Activated naive CD8-positive, alpha-beta T cell treated with anti-CD3 and anti-CD28 coated beads for 36 hours (primary cell): ENCODE measurements at places on chromosomes 12 and 14.
A peak's percentile ranks its signal among the peaks of the same experiment; 100 is the strongest.

- H3K27ac ChIP-seq, result no peak overlapping the region
- H3K36me3 ChIP-seq, result no peaks in the 10 kb centered on the region
- H3K4me3 ChIP-seq, result no peak overlapping the region
- no peak for DNase-seq
- H3K4me1 ChIP-seq, result no peaks in the 10 kb centered on the region
- H3K27me3 ChIP-seq, result no peaks in the 10 kb centered on the region
Measured at GRCh38 chr12:124188561-124189405, 106.1 kb upstream of the RFLNA start.

DNA sequence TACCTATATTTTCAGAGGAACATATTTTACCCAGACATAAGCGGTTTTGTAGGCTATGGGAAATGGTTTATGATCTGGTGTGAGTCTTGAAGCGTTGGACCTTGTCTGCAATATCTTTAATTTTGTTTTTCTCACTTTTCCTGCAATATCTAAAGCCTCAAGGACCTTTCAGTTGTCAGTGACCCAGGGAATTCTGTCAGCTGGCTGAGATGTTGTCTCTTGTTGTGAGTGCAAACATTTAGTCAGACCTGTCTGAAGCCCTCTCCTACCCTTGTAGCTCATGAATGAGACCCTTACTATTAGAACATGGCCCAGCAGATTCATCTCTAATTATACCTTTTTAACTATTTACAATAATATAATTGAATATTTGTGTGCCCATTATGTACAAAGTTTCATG is 53.6 kb downstream of the SPATA7 start:
- H3K27ac ChIP-seq, result no peak overlapping the region
- no peaks in the 10 kb centered on the region for H3K4me1 ChIP-seq
- DNase-seq, result no peak
- H3K4me3 ChIP-seq, result no peak overlapping the region
- H3K27me3 ChIP-seq, result no peaks in the 10 kb centered on the region

- H3K27me3 ChIP-seq, result peaks cover 15% of the 10 kb centered on the region
- H3K36me3 ChIP-seq, result no peaks in the 10 kb centered on the region
- H3K27ac ChIP-seq, result no peak overlapping the region
- DNase-seq, result no peak
- H3K4me1 ChIP-seq, result no peaks in the 10 kb centered on the region
Measured at GRCh38 chr14:96246539-96246847, 9.5 kb upstream of the BDKRB1 start.

DNA sequence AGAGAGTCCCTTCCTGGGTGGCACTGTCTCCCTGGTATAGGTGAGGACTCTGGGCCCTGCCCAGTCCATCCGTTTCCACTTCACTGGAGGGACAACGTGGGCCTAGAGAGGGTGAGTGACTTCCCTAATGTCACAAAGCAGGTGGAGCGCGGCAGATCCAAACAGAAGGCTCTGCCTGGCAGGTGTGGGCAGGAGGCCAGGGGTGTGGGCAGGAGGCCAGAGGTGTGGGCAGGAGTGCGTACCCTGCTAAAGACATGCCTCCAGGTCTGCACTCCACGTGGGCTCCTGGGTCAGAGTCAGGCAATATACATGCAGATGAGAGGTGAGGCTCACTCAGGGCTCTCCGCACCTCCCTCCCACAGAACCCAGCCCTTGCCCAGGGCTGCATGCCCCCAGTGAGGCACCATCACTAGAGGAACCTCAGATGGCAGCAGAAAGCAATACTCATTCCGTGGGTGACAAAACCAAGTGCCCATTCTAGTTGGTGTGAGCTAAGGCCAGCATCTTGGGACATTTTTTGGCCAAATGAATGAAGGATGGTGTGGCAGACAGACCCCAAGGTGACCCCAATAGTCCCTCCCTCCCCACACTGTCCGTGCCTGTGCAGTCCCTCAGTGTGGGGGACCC is 271.6 kb upstream of the RTL1 start:
- H3K27me3 ChIP-seq, result peaks cover 7% of the 10 kb centered on the region
- H3K27ac ChIP-seq, result no peak overlapping the region
- H3K4me1 ChIP-seq, result no peaks in the 10 kb centered on the region
- H3K36me3 ChIP-seq, result no peaks in the 10 kb centered on the region
- DNase-seq, result no peak

DNA sequence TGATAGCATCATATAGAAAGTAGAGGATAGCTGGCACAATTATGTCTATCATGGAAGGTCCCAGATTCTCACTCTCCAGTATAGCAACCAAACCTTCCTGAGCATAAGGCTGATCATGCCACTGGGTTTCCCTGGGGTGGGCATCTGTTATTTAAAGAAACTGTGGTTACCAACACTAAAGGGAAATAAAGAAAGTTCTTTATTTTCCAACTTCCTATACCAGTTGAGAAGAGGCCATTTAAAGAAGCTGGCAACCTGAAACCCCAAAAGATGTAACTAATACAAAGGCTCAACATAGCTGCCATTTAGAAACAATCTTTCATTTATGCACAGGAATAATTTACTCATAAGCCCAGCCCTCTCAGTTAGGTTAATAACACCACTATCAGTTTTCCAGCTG is 3.1 kb downstream of the BCAT1 start:
- no peak overlapping the region for H3K4me3 ChIP-seq
- peaks cover 50% of the 10 kb centered on the region for H3K36me3 ChIP-seq
- peak overlapping the region; percentile 42 for H3K27ac ChIP-seq
- no peak for DNase-seq
- peaks cover 46% of the 10 kb centered on the region for H3K27me3 ChIP-seq

DNA sequence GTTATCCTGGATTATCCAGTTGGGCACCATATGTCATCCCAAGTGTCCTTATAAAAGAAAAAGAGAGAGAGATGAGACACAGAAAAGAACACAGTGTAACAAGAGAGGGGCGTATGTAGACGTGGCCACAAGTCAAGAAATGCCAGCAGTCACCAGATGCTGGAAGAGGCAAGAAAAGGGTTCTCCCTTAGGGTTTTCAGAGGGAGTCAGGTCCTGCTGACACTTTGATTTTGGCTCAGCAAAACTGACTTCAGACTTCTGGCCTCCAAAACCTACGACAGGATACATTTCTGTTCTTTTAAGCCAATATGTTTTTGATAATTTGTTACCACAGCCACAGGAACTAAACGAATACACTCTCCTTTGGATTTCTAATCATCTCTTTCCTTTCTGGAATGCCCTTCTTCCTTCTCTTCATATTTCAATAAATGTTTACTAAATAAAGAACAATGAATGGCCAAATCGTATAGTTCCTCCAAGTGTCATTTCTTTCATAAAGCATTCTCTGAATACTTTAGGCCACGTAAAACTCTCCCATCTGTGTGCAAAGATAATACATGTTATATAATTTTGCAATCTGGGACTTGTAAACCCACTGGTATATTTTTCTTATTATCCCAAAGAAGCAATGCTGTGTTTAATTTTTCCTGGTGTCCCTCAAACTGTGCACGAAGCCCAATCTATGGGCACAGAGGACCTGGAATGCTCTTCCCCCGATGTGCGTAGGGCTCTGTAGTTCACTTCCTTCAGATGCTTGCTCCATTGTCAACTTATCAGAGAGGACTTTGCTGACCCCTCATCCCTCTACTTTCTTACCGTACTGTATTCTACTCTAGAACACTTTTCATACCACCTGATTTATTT is 303.6 kb downstream of the CEP128 start:
- H3K4me3 ChIP-seq, result no peak overlapping the region
- no peaks in the 10 kb centered on the region for H3K27me3 ChIP-seq
- peaks cover 8% of the 10 kb centered on the region for H3K36me3 ChIP-seq

GRCh38 chr12:126051611-126052107 is 986.4 kb downstream of the AACS start:
- H3K4me1 ChIP-seq, result no peaks in the 10 kb centered on the region
- H3K4me3 ChIP-seq, result no peak overlapping the region
- H3K27me3 ChIP-seq, result no peaks in the 10 kb centered on the region
- H3K27ac ChIP-seq, result no peak overlapping the region
- no peak for DNase-seq
- no peaks in the 10 kb centered on the region for H3K36me3 ChIP-seq

- H3K4me3 ChIP-seq, result no peak overlapping the region
- H3K27ac ChIP-seq, result no peak overlapping the region
- no peaks in the 10 kb centered on the region for H3K4me1 ChIP-seq
- no peaks in the 10 kb centered on the region for H3K27me3 ChIP-seq
- H3K36me3 ChIP-seq, result peaks cover 5% of the 10 kb centered on the region
Measured at GRCh38 chr14:105455086-105455640, 19.5 kb upstream of the CRIP2 start.

DNA sequence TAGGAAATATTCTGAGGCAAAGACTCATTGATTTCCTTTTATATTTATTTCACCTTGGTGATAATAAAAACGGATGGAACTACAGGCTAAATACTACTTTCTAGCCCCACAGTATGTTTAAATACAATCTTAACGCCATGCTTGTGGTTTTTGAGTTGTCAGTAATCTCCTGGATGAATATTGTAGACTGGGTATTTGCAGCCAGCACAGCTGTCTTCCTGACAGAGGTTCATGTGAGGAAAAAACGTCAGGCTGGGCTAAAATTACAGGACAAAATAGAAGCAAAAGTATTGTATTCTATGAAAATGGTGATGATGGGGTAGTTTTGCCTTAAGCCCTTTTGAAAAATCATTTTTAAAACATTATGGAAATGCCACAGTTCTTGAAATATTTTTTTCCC is 140.9 kb downstream of the CCDC91 start:
- peaks cover 41% of the 10 kb centered on the region for H3K36me3 ChIP-seq
- no peak overlapping the region for H3K4me3 ChIP-seq
- H3K27me3 ChIP-seq, result no peaks in the 10 kb centered on the region
- no peak overlapping the region for H3K27ac ChIP-seq
- DNase-seq, result no peak
- peaks cover 3% of the 10 kb centered on the region for H3K4me1 ChIP-seq

GRCh38 chr14:68293404-68293803 is 473.8 kb downstream of the RAD51B start:
- H3K4me3 ChIP-seq, result no peak overlapping the region
- peaks cover 47% of the 10 kb centered on the region for H3K4me1 ChIP-seq
- no peak for DNase-seq
- peaks cover 23% of the 10 kb centered on the region for H3K36me3 ChIP-seq
- peak overlapping the region; percentile 10 for H3K27ac ChIP-seq
- no peaks in the 10 kb centered on the region for H3K27me3 ChIP-seq

GRCh38 chr12:105839629-105840127 is 299.1 kb downstream of the NUAK1 start:
- H3K27me3 ChIP-seq, result peaks cover 3% of the 10 kb centered on the region
- H3K4me3 ChIP-seq, result no peak overlapping the region
- H3K4me1 ChIP-seq, result no peaks in the 10 kb centered on the region
- H3K36me3 ChIP-seq, result no peaks in the 10 kb centered on the region

GRCh38 chr12:43835264-43835655 is 621 bp upstream of the TMEM117 start:
- no peaks in the 10 kb centered on the region for H3K27me3 ChIP-seq
- no peaks in the 10 kb centered on the region for H3K36me3 ChIP-seq
- peaks cover 48% of the 10 kb centered on the region for H3K4me1 ChIP-seq
- peak overlapping the region; percentile 73 for H3K4me3 ChIP-seq

DNA sequence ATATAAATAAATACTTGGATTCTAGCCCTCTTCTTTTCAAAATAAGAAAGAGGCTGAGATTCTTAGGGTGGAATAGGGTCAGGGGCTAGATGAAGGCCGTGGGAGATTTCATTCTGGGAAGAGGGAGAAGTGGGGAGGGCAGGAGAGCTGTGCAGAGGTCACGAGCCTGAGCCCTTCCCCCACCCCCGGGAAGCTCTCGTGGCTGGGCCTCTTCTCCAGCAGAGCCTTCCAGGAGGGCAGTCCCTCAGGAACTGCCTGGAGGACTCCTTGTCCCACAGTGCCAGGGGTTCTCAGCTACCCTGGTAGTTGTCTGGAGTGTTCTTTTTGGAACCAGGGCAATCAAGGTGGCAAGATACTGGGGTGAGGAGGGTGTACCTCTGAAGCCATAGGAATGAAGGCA is 94.0 kb downstream of the ESR2 start:
- H3K27me3 ChIP-seq, result no peaks in the 10 kb centered on the region
- no peak overlapping the region for H3K4me3 ChIP-seq
- H3K4me1 ChIP-seq, result peaks cover 26% of the 10 kb centered on the region
- H3K36me3 ChIP-seq, result peaks cover 5% of the 10 kb centered on the region

DNA sequence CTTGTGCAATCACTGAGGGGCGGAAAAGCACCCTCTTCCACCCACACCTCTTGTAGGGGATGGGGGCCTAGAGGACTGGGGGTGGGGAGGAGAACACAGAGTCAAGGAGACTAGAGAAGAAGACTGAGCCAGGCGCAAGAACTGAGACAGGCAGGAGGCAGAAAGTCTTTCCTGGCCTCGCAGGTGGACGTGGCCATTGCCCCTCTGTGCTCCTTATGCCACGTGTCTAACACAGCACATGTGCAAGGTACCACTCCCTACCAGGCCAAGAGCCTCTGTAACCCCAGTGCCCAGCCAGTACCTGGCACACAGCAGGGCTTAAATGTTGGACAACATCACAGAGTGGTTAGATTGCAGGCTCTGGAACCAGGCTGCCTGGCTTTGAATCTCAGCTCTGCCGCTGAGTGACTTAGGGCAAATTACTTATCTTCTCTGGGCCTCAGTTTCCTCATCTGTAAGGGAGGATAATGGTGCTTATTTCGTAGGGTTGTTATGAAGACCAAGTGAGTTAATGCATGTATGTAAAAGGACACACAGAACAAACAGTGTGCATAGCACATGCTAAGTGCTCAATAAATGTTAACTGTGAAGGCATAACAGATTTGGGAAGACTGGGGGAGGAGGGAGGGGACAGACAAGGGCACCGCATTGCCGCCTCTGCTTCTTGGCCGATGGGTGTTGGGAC is 1.4 kb upstream of the TAMALIN start:
- no peak overlapping the region for H3K4me3 ChIP-seq
- H3K4me1 ChIP-seq, result peaks cover 20% of the 10 kb centered on the region
- H3K36me3 ChIP-seq, result peaks cover 3% of the 10 kb centered on the region
- no peak for DNase-seq

DNA sequence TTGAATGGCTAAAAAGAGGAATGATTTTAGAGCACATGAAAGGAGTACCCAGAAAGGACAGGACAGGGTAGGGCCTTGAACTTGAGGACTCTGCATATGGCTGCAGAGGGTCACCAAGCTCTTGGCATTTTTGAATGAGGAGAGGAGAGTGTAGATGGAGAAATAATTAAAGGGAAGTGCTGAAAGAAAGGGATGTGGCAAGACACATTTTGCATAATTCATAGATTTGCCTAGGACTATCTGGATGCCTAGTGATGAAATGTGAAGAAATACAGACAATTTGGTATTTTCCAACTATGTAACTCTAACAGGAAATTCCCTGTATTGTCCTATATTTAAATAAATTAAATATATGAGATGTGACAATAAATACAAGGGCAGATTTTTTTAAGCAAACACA is 27.5 kb upstream of the MDM1 start:
- H3K4me3 ChIP-seq, result no peak overlapping the region
- H3K27me3 ChIP-seq, result no peaks in the 10 kb centered on the region
- H3K4me1 ChIP-seq, result peaks cover 27% of the 10 kb centered on the region
- DNase-seq, result no peak

- no peaks in the 10 kb centered on the region for H3K4me1 ChIP-seq
- H3K27ac ChIP-seq, result no peak overlapping the region
Measured at GRCh38 chr14:101516401-101516800, 44.9 kb upstream of the DIO3 start.

DNA sequence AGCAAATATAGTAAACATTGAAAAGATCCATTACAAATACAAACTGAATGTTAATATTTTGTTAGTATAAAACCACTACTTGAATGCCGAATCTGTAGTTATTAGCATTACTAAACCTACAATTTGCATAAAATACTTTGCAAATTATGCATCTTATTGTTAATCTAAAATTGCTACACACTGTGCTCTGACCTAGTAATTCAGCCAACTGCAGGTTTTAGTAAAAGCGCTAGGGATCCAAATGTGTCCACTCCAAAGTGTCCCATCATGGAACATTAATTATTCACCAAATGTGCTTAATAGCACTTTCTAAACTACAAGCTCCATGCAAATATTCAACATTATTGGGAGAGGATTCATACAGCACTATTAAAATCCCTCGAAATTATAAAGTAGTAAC is 14.3 kb downstream of the HECTD4 start:
- no peak overlapping the region for H3K4me3 ChIP-seq
- H3K27ac ChIP-seq, result no peak overlapping the region
- H3K27me3 ChIP-seq, result no peaks in the 10 kb centered on the region
- no peaks in the 10 kb centered on the region for H3K36me3 ChIP-seq
